Stimulated activated CD8-positive, alpha-beta memory T cell treated with anti-CD3 and anti-CD28 coated beads, Interleukin-7, amount 100 ng/mL, for 1 hour (primary cell): ENCODE measurements at places on chromosomes 4 and X.

DNA sequence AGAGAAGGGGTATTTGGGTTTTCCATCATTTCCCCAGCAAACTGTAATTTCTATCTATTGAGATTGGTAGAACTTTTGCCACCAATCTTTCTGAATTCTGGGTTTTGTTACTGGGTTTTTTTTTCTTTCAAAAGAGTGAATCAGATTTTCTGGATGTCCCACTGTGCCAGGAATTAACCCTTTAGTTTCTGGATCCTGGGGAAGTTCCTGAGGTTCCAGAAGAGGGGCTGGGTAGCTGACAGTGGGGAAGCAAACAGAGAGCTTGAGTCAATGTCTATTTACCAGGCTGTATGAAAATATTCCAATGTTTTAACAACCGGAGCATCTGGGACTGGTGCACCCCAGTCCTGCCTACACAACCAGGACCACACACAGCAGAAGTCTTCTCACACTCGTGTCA is 25.8 kb upstream of the SOD3 start:
- DNase-seq = no peak

- DNase-seq = no peak
Measured at GRCh38 chr4:91298824-91299223, 1004.9 kb upstream of the GRID2 start.

DNA sequence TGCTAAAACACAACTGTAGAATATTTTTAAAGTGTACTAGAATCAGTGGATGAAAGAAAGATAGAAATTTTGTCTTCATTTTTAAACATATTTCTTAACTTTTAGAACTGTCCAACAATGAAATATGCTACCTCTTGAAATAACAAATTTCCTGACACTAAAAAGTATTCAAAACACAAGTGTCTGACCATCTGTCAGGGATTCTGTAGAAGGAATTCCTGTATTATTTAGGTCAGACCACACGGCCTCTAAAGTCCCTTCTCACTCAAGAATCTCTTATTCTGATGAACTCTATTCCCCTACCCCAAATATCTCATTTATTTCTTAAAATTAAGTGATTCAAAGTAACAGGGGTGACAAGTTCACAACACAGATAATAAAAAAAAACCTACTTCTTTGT is 99.1 kb downstream of the MAML3 start:
- no peak for DNase-seq

- DNase-seq = no peak
Measured at GRCh38 chrX:119970574-119970973, 27.0 kb upstream of the NKAP start.

DNA sequence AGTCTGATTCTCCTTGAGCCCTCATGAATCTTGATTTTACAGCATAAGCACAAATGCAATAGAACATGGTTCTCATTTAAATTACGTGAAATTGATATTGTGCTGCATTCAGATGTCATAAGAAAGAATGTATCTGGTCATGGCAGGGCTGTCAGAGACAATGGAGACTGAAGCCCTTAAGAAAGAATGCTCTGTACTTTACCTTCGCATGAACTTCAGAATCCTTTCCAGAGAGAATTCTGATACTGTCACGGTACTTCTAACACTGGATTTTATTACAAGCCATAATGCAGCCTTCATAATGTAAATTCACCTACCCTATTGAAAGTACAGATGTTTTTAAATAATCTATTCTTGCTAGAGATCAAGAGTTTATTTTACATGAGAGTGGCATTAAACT is 677.9 kb upstream of the ADGRL3 start:
- no peak for DNase-seq

- DNase-seq = no peak
Measured at GRCh38 chr4:79872738-79873137, 200.3 kb downstream of the ANTXR2 start.

- DNase-seq = no peak
Measured at GRCh38 chrX:36501169-36501702, 506.9 kb upstream of the FAM47C start.

GRCh38 chr4:38406243-38406642 is 257.8 kb upstream of the KLF3 start:
- no peak for DNase-seq

DNA sequence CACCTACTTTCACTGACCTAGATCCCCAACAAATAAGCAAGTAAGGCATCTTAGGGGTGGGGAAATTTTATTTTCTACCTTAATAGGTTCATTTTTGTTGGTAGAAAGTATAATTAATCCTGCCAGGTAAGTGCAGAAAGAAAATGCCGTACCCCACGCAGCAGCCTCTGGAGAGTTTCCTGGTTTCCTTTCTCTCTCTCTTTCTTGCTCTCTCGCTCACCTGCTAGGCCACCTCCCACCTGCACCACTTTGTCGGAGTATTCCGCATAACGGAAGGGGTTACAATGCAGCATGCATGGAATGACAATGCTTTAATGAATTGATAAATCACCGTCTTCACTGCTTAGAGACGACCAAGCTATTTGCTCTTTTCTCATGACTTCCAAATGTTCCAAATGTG is 101.0 kb downstream of the SCD5 start:
- DNase-seq = no peak

DNA sequence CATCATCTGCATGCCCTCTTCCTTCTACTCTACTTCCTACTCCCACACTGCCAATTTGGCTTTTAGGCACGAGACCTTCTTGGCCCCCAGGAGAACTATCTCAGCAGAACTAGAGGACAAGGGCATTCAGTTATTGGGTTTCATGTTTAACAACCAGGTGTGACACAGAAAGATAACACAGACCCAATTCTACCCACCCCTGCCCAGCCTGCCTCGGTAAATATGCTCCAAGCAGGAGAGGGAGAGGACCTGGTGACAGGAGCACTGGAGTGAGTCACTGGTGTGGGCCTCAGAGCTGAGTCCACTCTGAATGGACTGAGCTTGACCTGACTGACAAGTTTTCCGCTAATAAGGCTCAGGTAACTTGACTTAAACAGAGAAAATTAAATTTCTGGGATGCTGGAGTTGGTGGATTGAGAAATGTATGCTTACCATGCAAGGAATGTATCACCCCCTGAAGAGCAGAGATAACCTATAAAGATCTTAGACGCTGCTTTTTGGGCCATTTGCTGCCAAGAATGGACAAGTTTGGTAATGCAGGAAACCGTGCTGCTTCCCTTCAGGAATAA is 52.5 kb downstream of the CASP3 start:
- no peak for DNase-seq

DNA sequence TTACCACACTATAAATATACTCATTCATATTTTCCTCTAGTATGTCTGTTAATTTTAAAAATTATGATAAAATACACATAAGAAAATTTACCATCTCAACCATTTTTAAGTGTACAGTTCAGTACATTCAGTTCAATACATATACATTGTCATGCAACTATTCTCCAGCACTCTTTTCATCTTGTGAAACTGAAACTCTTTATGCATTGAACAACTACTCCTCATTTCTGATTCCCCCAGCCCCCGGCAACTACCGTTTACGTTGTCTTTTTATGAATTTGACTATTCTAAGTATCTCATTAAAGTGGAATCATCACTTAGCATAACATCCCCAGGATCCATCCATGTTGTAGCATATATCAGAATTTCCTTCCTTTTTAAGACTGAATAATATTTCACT is 8.7 kb downstream of the SMARCAD1 start:
- DNase-seq = no peak

DNA sequence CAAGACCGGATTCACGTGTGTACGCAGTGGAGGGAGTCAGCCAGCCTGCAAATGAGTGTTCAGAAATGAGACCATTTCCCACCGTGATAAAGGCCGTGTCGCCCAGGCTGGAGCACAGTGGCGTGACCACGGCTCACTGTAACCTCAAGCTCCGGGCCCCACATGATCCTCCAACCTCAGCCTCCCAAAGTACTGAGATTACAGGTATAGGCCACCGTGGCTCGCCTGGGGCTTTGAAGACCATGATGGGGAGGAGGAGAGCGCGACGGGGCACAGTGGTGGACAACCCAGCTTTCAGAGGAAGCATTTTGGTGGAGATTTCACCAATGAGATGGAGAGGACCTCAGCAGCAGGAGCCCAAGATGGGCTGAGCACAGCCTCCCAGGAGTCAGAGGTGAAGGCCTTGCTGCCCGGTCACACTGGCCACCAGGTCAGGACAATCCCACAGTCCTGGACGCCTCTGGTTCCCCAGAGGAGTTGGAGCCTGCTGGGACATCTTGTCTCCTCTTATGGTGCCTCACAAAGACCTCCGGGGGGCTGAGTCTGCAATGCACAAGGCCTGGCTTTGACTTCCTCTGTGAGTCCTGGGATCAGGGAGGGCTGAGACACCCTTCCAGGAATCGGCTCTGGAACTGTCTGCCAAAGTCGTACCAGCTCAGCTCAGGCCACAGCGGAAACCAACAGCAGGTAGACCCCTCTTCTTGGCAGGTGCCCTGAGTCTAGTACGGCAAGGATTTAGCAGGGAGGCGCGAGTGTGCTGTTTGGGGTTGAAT is 22.4 kb upstream of the MXD4 start:
- no peak for DNase-seq

- no peak for DNase-seq
Measured at GRCh38 chr4:11741190-11741652, 312.5 kb upstream of the HS3ST1 start.

GRCh38 chr4:7298619-7299009 is 106.3 kb downstream of the SORCS2 start:
- DNase-seq = no peak

DNA sequence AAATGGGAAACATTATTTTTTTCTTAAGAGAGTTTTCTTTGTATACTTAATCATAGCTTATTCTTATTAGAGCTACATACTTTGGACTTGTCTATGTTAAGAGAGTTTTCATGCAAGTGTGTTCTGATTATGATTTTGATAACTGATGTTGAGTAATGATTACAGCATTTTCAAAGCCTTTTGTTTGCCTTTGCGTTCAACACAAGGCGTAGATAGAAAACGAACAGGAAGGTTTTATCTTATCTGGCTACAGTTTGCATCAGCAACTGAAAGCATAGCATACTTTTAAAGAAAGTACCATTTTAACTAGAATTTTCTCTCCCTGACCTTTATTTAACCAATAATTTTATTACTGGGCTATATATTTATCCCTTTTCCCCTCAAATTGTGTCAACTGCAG is 51.6 kb upstream of the PDLIM5 start:
- no peak for DNase-seq

GRCh38 chr4:82905205-82905604 is 4.7 kb downstream of the THAP9 start:
- no peak for DNase-seq

GRCh38 chr4:169153481-169154087 is 117.2 kb downstream of the SH3RF1 start:
- no peak for DNase-seq

DNA sequence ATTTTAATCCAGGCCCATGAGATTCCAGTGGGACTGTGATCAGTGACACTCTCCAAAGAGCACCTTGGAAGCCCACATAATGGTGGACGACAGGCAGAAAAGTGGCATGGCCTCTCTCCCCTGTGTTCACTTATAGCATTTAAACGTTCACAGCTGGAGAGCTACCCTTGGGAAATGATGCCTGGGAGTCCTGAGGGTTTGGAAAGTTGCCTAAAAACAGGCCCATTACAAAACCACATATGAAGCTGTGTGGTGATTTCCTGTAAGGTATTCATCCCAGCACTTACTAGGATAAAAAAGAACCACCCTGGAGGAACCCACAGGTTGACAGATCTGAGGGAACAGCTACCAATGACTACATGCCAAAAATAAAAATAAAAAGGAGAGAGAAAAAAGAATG is 193.2 kb downstream of the RASL11B start:
- DNase-seq = no peak
